ENCODE measurements at places on chromosomes 3 and 15.

DNA sequence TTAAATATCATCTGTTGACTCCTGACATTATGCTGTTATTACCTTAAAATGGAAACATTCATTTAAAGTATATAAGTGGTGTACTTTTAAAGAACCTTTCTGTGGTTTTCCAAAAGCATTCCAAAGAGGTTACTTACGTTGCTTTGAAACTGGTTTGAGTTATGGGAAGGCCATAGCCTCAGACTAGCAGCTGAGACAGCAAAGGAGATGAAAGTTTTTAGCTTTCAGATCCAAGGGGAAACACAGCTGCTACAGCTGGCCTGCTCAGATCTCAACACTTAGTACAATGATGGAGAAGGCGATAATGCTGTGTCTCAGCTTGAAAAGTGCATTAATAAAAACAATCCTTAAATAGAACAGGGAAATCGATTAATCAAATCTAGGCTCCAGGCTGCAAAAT is 921.1 kb downstream of the ROBO1 start:
- no peak for DNase-seq

DNA sequence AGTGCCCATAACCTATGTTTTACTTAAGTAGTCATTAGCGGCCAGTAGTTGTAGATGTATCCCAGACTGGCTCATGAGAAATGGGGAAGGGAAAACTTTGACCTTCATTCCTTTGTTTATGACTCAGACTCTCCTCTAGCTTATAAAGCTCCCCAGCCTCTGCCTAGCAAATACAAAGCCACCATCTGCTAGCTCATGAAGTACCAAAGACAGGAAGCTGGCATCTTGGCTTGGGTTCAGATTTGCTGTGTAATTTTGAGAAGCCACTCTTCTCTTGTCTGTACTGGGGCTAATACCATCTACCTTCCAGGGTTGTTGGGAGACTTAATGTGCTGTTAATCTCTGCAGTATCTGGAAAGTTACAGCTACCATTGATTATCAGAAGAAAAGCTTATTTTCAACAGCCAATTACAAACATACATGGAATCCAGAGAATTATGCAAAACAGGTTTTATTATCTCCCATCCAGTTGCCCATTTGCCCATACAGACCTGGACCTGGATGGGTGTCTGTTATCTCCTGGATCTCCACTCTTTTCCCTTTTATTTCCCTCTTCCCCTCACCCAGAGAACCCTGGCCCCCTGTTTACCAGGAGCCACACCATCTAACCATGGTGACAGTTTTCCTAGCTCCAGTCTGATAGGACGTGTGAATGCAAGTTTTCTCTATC is 153.8 kb downstream of the SEMA6D start:
- no peak for DNase-seq

DNA sequence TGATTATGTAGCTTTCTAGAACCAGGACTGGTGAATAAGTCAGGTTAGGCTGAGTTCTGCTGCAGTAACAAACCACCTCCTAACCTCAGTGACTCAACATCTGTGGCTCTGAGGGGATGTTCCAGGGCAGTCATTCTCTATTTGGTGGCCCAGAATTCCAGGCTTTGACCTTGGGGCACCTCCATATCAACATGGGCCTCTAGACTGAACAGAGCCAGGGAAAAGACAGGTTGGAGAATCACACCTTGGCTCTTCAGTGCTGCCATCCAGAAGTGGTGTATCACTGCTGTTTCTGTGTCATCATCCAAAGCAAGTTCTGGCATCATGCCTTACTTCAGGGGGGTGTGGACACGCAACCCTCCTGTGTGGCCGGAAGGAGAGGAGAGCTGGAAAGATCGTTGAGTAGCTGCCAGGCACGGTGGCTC is 15.3 kb downstream of the ZBTB47 start:
- no peak for DNase-seq

DNA sequence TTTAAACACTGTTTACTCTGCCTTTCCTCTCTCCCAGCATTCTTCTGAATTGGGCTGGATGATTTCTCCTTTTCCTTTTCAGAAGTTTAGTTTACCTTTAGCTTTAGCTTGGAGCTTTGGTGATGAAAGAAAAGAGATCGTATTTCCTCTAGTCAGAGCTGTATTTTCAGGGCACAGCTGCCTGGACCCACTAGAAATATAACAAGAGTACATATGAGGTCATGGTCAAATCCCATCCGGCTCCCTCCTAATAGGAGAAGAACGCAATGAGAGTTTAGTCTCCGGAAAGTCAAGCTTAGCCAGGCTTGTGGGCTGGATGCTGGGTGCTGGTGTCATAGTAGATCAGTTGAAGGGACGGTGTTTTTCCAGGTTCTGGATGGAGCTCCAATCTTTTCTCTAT is 177.1 kb upstream of the PFN2 start:
- DNase-seq, result no peak

GRCh38 chr15:51833772-51834171 is 4.3 kb downstream of the TMOD3 start:
- DNase-seq, result no peak

GRCh38 chr3:173479301-173479700 is 81.8 kb downstream of the NLGN1 start:
- DNase-seq, result no peak

- no peak for DNase-seq
These were observed 71.9 kb upstream of the FEZF2 start for GRCh38 chr3:62445275-62445674.

GRCh38 chr3:59895972-59896371 is 846.1 kb upstream of the CFAP20DC start:
- DNase-seq, result no peak

- DNase-seq, result no peak
These were observed 13.7 kb downstream of the SPATA12 start for GRCh38 chr3:57074135-57074534.

DNA sequence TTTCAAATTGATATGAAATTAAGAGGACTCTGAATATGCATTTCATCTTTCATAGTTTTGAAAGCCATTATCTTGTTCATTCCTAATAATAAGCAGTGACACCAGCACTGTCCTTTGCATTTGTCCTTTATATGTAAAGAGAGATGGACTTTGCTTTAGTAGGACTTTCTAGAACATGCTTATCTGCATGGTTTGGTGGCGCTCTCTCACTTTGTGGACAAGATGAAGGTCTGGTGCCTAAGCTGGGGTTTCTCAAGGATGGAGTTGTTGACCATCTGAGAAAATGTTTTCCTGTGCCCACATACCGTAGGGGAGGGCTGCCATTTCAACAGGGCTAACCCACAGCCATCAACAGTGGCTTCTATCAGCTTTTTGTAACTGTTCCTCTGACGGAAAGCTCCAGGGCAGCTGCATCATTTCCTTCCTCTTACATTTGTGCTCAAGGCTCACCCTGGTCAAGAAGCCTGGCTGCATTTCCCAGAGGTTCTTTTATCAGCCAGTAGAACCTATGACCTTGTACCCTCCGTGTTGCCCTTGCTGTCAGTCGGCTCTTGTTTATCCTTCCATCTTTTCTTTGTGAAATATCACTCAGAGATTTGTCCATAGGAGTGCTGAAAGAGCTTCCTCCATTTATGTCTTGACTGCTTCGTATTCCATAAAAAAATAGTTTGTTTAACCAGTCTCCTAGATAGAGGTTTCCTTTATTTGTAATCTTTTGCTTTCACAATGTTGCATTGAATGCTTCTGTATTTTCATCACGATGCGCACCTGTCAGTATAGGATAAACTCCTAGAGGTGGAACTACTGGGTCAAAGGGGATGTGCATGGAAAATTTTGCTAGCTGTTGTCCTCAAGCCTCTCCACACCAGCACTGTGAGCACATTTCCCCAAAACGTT is 44.6 kb downstream of the ABHD2 start:
- peak; percentile 4 for DNase-seq

- no peak for DNase-seq
These were observed 1.1 kb downstream of the IQCF6 start for GRCh38 chr3:51777985-51778384.

- DNase-seq, result no peak
These were observed 22.4 kb upstream of the CELF6 start for GRCh38 chr15:72342385-72342784.

GRCh38 chr15:37933666-37934065 is 774 bp upstream of the TMCO5A start:
- DNase-seq, result no peak

DNA sequence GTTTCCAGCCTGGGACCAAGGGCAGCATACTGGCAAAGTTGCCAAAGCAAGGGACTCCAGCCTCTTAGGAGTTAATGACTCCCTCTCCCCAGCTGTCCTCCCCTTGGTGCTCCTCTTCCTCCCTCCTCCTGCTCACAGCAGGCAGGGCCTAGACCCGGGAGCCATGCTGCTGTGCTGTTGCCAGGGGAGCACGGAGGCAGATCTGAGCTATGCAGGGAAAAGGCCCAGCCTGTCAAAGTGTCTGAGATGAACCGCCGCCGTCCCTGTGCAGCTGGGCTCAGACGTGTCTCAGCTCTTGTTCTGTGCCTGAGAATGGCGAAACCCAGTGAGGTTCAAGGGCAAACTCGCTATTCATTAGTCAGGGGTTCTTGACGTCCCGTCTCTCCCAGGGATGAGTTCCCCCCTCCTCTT is 60.8 kb upstream of the POLG start:
- DNase-seq, result no peak

DNA sequence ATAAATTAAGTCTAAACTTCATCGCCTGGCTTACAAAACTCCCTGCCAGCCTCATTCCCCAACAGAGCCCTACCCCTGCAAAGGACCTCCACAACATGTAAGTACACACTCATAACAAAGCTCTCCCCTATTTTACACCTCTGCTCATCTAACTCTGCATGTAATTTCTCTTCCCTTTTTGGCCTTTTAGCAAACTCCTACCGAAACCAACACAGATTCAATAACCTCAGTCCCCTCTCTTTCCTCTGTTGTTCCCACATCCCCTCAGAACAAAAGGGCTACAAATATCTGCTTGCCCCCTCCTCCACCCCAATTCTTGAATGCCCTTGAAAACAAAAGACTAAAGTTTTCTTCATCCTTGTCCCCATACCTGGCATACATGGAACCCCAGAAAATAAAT is 662 bp downstream of the UBL7 start:
- DNase-seq, result no peak

DNA sequence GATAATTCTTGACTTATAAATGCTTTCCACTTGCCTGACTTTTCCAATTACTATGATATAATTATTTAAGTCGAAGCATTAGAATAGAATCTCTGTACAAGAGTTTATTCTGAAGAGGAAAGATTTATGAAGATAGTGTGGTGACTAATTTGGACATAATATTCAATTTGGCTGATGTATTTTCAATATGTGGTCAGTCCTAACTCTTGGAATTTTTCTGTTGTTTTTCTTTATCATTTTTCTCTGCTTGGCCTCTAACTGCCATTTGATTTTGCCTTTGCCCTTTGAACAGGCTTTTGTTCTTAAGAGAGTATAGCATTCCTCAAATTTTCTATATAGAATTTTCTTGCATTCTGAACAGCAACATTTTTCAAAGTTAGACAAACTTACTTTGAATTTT is 2.6 kb upstream of the MDFIC2 start:
- DNase-seq, result no peak

GRCh38 chr3:157294491-157294890 is 134.5 kb upstream of the CCNL1 start:
- DNase-seq, result no peak

DNA sequence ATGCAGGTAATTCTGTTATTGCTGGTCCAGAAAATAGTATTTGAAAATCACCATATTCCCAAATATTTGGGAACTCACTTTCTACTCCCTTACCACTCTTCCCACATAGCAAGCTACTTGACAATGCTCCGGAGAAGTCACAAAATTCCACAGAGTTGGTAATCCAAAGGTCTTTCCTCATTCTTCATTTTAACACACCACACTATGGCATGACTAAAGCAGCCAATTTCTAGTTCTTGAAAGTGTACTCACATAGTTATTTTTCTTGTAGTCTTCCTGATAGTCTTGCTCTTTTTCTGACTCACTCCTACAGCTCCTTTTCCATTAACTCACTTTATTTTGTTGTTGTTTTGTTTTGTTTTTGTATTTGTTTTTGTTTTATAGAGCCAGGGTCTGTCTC is 67.2 kb downstream of the MYO9A start:
- DNase-seq, result no peak

- no peak for DNase-seq
These were observed 2.0 kb downstream of the BHLHE40 start for GRCh38 chr3:4981294-4981664.

DNA sequence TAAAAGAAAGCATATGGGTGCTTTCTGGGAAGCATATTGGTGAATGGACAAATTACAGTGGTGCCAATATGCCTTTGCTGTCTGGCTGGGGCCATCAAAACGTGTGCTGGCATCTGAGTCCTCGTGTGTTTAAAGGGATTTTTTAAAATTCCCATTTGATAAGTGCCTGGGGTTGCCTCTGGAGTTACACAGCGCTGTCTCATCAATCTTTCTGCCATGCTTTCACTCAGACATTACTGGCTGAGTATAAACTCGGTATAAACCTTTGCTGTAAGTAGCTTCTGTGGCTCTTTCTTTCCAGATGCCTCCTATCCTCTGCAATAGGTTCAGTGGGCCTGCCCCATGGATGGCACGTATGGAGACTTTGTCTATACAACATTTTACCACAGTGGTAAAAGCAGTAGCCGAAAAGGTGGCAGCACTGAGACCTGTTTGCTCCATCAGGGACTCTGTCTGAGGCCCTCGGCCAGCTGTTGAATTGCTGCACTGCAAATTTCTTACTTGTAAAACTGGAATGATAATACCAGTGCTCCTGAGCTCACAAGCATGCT is 195.5 kb downstream of the LPP start:
- no peak for DNase-seq

DNA sequence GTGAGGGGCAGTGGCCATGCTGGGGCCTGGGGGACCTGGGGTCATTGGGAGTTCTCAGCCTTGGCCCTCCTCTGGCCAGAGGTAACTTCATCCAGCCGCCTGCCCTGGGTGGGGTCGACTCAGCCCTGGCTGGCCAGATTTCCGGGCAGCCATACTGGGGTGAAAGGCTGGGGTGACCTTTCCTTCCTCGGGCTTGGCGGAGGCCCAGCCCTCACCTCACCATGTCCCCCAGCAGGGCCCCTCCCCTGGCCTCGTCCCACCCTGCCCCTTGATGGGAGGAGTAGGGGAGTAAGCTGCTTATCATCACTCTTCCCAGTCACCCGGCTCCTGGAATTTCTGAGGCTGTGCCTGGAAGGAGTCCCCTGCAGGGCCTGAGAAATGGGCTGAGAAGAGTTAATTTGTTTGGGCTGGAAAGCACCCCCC is 5.4 kb downstream of the SEMA3F start:
- no peak for DNase-seq

DNA sequence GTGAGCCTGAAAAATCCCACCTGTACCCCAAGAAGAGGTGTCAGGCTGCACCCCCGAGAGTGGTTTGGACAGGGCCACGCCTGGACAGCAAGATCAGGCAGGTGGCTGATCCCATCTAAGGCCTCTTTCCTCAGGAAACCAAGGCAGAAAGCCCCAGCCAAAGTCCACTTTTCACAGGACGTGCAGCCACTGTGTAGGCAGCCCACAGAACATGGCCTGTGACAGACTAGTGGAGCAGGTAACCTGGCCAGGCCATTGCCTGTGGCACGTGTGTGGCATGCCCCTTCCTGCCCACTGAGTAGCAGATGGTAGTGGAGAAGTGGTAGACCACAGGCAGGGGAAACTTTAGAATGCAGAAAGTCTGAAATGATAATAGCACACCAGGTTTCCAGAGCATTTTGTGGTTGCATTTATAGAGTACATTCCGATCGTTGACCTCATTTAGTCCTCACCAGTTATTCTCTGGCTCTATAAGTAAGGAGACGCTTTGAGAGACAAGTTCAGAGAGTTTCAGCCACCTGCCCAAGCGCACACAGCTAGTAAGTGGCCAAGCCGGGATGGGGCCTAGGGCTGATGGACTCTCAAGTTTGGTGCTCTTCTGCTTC is 68.7 kb downstream of the AAGAB start:
- DNase-seq, result no peak
